ENCODE measurements at places on chromosomes 7 and 10.

- no peak for DNase-seq
Measured at GRCh38 chr7:117424090-117424829, 3.0 kb downstream of the ASZ1 start.

GRCh38 chr10:130807096-130807495 lies 504.4 kb downstream of the TCERG1L start:
- DNase-seq = no peak

DNA sequence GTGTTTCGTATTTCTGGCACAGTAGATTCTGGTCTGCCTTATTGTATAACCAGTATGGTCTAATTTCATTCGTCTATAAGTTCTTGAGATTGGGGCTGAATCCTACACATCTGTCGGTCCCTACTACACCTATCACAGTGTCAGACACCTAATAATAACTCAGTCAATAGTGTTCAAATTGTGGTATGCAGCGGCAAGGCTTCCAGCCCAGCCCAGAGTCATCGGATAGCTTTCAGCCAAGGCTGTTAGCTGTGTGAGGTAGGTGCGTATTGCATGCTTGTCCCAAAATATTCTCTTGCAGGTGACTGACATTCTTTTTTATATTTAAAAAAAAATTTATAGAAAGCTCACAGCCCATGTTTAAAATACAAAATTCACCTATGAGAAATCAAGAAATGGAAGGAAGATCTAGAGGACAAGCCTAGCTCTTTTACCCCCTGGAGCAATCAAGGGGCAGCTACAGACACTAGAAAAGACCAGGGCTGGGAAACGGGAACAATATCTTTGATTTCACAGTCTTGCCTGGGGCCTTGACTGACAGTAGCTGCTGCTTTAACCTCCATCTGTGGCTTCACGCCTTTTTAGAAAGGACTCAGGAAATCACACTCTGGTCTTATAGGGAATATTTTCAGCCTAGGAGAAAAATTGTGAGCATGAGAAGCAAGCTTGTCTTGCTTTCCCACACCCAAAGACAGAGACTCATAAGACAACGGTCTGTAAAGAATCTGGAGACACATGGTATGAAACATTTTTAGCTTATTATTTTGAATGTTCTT lies 9.5 kb upstream of the ASB4 start:
- DNase-seq = no peak

- no peak for DNase-seq
Measured at GRCh38 chr7:114890561-114890960, 31.3 kb upstream of the MDFIC start.

GRCh38 chr7:135901585-135902540 lies 75.3 kb downstream of the MTPN start:
- no peak for DNase-seq

DNA sequence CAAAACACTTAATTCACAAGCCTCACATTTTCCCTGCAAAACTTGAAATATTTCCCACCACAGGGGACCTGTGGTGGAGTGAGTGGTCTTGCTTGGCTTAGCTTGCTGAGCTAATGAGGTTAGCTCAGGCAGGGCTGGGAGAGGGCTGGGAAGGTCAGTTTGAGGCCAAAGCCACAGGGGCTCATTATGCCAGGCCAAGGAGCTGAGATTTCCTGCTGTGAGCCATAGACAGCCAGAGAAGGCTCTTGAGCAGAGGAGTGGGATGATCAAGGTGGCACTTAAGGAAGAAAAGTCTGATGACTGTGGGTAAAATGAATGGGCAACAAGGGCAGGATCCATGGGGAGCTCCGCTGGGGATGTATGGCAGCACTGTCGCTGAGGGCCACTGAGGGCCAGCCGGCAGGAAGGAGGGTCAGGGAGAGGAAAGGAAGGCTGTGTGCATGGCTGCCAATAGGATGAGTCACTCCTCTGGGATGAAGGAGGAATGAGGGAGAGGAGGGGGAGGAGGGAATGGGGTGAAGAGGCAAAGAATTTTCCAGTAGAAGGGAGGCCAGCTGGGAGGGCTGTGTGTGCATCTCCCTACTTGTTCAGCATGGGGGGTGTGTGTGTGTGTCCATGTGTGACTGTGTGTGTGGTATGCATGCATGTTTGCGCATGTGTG lies 18.7 kb upstream of the ZNF488 start:
- DNase-seq = no peak

DNA sequence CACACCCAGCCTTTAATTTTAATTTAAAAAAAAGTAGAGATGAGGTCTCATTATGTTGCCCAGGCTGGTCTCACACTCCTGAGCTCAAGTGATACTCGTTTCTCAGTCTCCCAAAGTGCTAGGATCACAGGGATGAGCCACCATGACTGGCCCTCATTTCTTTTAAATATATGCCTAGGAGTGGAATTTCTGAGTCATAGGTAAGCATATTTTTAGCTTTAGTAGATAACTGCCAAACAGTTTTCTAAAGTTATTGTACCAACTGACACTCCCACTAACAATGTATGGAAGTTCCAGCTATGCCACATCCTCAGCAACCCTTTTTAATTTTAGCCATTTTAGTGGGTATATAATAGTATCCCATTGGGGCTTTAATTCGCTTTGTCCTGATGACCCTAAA lies 13.8 kb upstream of the PPIF start:
- no peak for DNase-seq

- DNase-seq = no peak
Measured at GRCh38 chr10:69895759-69896158, 94.1 kb downstream of the COL13A1 start.

DNA sequence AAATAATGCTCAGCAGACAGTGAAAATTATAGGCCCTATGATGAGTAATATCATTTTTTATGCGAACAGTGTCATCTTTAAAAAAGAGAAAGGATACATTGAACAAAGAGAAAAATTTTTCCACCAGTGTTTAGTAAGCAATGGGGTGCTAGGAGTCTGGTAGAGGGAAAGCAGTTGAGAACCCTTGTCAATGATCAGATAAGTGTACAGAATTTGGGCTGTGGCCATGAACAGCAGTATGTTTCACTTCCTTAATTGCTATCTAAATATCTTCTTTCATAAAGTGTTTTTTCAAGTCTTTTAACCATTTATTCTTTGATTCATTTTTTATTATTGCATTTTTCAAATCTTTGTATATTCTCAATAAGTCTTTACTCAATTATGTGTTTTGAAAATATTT lies 750.7 kb upstream of the KCND2 start:
- DNase-seq = no peak

- peak; percentile 83 for DNase-seq
Measured at GRCh38 chr10:69413221-69413865, 3.4 kb downstream of the TACR2 start.

- no peak for DNase-seq
Measured at GRCh38 chr10:117631276-117632145, 89.0 kb downstream of the EMX2 start.

DNA sequence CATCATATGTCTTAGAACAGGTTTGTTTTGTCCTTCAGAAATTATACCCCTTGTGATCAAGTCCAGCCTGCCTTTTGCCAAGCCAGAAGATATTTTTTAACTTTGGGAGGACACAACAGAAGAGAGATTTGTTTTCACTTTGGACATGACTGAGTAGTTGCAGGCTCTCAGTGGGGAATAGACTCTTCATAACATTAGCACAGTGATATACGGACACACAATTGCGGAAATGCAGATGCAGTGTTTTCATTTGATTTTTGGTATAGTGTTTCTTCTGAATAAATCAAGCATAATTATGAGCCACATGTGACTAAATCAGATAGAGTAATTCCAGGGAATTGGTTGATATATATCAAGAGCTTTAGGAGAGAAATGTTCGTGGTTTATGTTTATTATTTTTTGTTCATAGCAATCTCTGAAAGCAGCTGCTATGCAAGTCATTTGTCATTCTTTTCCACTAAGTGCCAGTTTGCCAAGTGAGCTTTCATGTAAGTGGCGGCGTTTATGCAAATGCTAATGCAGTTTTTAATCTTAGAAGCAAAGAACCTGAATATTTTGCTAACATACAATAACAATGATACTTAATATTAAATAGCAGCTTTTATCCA lies 69.6 kb upstream of the HDAC9 start:
- no peak for DNase-seq

- no peak for DNase-seq
Measured at GRCh38 chr10:116732573-116732972, 9.8 kb downstream of the HSPA12A start.

GRCh38 chr10:119543814-119544642 lies 1.5 kb upstream of the RGS10 start:
- DNase-seq = no peak

DNA sequence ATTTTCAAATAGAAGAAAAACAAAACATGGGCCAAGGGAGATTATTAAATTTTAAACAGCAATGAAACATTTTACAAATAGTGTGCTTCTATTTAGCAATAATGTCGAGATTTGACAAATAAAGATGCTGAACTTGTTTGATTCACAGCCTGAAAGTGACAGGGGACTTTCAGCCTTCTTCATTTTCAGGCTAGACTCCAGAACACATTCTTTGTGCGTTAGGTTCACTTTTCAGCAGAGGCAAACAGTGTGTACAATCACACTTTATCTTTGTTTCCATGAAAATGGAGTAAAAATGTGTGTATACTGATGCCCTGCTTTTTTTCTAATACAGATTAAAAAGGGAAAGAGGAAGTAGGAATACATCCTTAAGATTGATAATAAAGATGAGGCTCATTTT lies 35.6 kb downstream of the FAM171A1 start:
- no peak for DNase-seq

- DNase-seq = no peak
Measured at GRCh38 chr10:49444349-49444748, 48.5 kb upstream of the DRGX start.

Data from hematopoietic multipotent progenitor cell treated with erythropoietin and hydrocortisone succinate and interleukin-3 and kit ligand, for 6 days (in vitro differentiated cells).